Activated T-cell treated with anti-CD3 and anti-CD28 coated beads, Interleukin-2, amount 50 U/mL, for 72 hours (primary cell): ENCODE measurements at places on chromosomes 3 and 15.
A peak's percentile ranks its signal among the peaks of the same experiment; 100 is the strongest.

- no peak for DNase-seq
- no peak overlapping the region for H3K27ac ChIP-seq
- no peaks in the 10 kb centered on the region for H3K4me1 ChIP-seq
- H3K4me3 ChIP-seq = no peak overlapping the region
- no peaks in the 10 kb centered on the region for H3K36me3 ChIP-seq
Observed at GRCh38 chr15:97545799-97546198, 414.7 kb upstream of the ARRDC4 start.

DNA sequence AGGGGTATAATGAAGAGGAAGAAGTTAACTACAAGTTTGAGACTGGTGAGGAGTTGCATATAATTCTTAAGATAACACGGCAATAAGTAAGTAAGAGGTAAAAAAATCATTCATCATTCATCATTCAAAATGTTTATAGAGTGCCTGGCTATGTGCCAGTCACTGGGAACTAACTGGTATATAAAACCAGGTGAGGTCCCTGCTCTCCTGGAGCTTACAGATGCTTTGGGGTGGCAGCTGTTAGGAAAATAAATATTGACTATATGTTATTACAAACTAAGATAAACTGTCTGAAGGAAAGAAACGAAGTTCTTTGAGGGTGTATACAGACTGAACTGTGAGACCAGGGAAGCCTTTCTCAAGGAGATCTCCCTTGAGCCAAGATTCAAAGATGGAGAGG lies 2.9 kb downstream of the CASR start:
- no peak overlapping the region for H3K4me3 ChIP-seq
- peaks cover 9% of the 10 kb centered on the region for H3K4me1 ChIP-seq
- no peaks in the 10 kb centered on the region for H3K36me3 ChIP-seq
- DNase-seq = no peak
- H3K27ac ChIP-seq = no peak overlapping the region

DNA sequence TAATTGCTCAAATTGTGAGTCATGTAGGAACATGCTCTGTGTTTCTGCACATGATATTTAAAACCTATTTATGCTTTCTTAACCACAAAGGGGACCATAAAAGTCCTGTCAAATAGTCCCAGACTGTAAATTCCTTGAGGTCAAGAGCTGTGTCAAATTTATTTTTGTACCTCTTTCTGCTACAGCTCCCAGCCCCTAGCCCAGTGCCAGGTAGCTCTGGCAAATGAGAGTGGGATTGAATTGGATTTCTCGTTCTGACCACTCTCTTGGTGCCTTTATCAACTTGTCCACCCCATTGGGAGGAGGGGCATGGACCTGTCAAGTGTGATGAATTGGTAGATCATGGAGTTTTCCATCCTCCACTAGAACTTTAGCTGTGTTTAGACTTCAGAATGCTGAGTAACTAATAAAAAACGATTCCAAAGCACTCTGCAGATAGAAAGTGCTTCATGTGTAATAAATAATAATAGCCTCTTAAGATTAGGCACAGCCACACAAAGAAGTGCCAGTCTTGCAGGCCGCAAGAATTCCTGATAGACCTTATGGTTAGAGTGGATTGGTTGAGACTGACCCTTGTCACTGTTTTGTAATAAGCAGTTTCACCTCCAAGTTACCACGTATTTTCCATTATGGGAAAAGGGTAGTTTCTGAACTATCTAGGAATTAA lies 120.4 kb downstream of the LPP start:
- H3K4me1 ChIP-seq = peaks cover 46% of the 10 kb centered on the region
- no peak overlapping the region for H3K4me3 ChIP-seq
- H3K27me3 ChIP-seq = no peaks in the 10 kb centered on the region
- no peak for DNase-seq

- H3K27ac ChIP-seq = peak overlapping the region; percentile 73
- peak overlapping the region; percentile 82 for H3K4me3 ChIP-seq
- no peak for DNase-seq
- no peaks in the 10 kb centered on the region for H3K27me3 ChIP-seq
- peaks cover 24% of the 10 kb centered on the region for H3K36me3 ChIP-seq
Observed at GRCh38 chr15:64635499-64636495, 139.6 kb downstream of the RBPMS2 start.

DNA sequence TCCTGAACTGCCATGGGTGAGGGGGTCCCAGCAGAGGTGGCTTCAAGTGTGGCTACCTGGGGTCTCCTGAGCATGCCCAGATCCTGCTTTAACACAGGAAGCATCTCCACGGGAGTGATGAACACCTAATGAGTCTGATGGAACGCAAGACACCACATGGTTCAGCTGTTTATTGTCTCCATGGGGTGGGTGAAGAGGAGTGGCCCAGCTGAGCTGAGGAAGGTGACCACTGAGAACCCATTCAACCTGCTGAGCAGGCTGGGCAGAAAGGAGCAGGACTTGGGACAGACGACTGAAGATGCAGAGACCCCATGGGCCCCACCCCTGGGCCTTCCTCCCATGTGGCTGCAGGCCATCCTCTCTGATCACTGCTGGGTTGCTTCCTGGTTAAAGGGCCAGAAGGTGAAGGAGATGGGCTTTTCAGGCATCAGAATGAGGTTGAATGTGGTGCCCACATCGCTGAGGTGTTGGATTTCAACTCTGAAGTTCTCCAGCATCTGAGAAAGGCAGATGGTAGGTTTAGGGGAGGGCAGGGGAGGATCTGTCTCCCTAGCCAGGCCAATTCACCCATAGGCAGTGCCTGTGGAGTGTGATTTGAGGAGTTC lies 29.7 kb downstream of the CYP11A1 start:
- no peak for DNase-seq
- no peak overlapping the region for H3K27ac ChIP-seq
- no peaks in the 10 kb centered on the region for H3K27me3 ChIP-seq
- H3K36me3 ChIP-seq = no peaks in the 10 kb centered on the region
- H3K4me1 ChIP-seq = no peaks in the 10 kb centered on the region

DNA sequence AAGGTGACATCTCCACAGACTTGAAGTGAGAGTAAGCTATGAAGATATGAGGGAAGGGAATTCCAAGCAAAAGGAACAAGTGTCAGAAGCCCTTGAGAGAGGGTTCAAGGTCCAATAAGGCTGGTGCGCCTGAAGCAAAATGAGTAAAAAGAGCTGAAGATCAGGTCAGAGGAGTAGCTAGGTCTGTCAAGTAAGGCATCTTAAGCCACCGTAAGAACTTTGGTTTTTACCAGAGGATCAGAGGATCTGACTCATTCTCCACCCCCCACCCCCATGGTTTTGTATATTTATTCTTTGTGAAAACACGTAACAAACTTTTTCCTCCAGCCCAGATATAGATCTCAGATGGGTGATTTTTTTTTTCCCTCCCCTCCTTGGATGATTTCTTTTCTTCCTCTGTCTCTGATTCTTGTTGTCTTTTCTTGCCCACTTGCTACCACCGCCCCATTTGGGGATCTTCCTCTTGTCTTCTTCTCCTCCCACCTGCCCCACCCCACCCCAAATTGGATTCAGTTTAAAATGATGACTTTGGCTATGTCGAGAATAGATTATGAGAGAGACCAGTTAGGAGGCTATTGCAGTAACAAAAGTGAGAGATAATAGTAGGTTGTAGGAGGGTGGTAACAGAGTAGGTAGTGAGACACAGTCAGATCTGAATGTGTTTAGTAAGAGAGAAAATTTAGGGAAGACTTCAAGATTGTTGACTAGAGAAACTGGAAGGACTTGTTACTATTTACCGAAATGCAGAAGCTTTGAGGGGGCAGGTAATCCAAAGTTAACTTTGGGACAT lies 6.1 kb downstream of the TRMT10C start:
- H3K36me3 ChIP-seq = peaks cover 7% of the 10 kb centered on the region
- H3K27ac ChIP-seq = peak overlapping the region; percentile 76
- no peaks in the 10 kb centered on the region for H3K27me3 ChIP-seq

- H3K27me3 ChIP-seq = no peaks in the 10 kb centered on the region
- H3K36me3 ChIP-seq = no peaks in the 10 kb centered on the region
- peaks cover 23% of the 10 kb centered on the region for H3K4me1 ChIP-seq
- no peak for DNase-seq
Observed at GRCh38 chr3:111285694-111286093, 214.1 kb downstream of the NECTIN3 start.

DNA sequence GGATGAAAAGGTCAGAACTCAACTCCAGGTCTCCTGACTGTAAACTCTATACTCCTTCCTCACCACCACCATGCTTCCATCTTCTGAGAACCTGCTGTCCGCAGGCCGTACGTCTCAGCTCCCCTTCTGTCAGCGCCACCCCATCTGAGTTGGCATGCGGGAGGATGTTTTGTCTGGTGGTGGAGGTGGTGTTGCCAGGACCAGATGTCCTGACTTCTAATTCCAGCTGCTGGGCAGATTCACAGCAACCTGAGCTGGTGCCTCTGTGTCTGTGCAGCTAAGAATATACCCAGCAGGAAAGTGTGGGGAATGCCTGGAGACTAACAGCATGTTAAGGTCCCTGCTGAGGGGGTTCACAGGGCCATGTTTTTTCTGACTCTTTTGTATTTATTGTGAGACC lies 23.2 kb downstream of the PLA1A start:
- H3K36me3 ChIP-seq = no peaks in the 10 kb centered on the region
- no peaks in the 10 kb centered on the region for H3K4me1 ChIP-seq
- peaks cover 35% of the 10 kb centered on the region for H3K27me3 ChIP-seq
- no peak for DNase-seq

GRCh38 chr3:30643763-30644462 lies 37.5 kb downstream of the TGFBR2 start:
- H3K36me3 ChIP-seq = peaks cover 10% of the 10 kb centered on the region
- peak overlapping the region; percentile 95 for H3K27ac ChIP-seq
- H3K4me3 ChIP-seq = peak overlapping the region; percentile 62

DNA sequence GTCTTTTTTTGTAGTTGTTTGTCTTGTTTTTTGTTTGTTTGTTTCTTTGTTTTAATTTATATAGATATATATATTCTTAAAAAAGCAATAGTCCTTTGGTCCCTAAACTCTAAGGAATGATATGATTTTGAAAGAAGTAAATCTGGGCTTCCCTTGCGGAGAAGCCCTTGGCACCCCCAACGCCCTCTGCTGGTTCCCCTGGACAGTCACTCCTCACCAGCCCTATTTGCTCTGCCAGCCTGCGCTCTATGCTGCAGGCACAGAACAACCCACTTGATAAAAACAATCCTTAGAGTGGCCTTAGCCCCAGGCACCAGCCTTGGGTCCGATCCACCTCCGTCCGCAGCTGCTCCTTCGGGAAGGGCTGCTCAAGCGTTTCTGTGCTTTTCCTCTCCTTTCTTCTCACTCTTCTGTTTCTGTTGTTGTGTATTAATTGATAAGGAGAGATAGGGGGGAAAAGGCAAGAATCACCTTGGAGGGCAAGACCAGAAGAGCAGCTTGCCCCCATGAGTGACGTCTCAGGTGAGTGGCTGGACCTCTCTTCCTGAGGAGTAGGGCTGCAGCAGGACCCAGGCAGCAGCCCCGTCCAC lies 13.7 kb upstream of the PARP6 start:
- H3K36me3 ChIP-seq = no peaks in the 10 kb centered on the region
- no peak overlapping the region for H3K27ac ChIP-seq
- peak; percentile 41 for DNase-seq
- H3K27me3 ChIP-seq = no peaks in the 10 kb centered on the region

DNA sequence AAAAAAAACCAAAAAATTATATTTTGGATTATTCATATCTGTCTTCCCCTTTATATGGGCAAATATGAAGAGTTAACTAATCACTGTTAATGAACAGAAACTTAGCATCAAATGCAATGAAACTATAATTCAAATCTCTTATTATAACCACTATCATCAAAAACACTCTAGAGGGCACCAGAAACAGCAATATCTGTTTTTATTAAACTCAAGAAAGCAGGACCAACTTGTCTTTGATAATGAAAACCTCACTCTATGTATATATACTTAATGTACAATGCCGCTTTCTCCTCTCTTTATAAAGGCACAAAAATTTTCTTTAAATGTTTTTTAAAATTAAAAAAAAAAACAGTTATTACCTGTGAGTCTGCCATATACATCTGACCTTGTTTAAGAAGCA lies 92.7 kb downstream of the UACA start:
- DNase-seq = no peak
- no peak overlapping the region for H3K4me3 ChIP-seq
- peaks cover 5% of the 10 kb centered on the region for H3K27me3 ChIP-seq
- peaks cover 15% of the 10 kb centered on the region for H3K4me1 ChIP-seq
- H3K36me3 ChIP-seq = no peaks in the 10 kb centered on the region
- H3K27ac ChIP-seq = no peak overlapping the region

- H3K36me3 ChIP-seq = no peaks in the 10 kb centered on the region
- DNase-seq = no peak
- H3K27ac ChIP-seq = no peak overlapping the region
- H3K4me3 ChIP-seq = no peak overlapping the region
Observed at GRCh38 chr3:146050691-146051090, 110.3 kb downstream of the PLOD2 start.

DNA sequence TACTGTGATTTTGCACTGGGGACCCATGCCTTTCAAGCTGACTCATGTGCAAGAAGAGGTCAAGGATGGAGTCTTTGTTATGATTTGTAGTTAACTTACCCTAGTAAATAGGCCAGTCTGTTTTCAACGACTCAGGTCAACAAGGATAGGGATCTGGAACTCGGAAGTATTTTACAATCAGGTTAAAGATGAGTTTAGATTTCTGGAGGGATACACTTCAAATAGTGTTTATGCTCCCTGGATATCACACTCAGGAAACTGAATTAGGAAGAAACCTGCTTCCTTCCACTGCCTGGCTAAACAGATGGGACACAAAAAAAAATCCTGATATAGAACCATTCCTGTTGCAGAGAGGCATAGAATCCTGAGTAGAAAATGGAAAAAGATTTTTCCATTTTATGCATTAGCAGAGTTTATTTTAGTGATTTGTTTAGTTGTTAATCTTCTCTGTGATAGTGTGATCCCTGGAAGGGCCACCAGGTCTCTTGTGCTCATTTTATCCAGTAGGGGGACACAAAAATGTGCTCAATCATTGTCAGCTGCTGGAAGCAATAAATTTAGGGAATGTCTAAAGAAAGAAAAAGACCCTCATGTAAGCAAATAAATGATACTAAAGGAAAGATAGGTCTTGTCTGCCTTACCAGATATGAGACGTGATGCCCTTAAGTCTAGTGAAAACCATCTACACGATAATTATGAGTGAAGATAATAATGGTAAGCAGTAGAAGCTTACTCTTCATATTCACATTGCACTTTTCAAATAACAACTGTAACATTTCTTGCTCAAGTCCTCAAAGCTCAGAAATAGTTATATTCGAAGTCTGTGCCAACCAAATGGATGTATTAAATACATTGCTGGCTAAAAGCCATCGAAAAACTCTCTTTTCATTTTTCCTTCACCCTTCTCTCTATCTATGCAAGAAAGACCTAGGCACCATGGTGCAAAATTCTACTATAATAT lies 452.1 kb upstream of the KCNMB2 start:
- H3K36me3 ChIP-seq = no peaks in the 10 kb centered on the region
- no peaks in the 10 kb centered on the region for H3K27me3 ChIP-seq
- peaks cover 42% of the 10 kb centered on the region for H3K4me1 ChIP-seq
